ENCODE measurements at places on chromosomes 1 and 21.

DNA sequence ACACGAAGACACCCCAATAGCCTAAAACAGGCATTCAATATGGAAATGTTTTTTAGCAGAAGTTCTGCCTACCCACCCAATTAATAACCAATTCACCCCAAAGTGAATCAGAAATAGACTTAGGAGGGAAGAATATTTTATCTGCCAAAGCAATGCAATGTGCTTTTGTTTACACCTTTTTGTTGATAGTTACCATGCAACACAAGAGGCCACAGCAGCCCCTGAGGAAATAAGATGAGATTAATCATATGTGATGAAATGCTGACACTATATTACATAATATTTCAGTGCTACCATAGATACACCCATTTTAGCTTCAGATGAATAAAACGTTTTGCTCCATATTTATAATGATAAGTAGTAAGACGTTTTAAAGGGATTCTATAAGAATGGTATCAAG, 60.9 kb upstream of the RGS2 start:
- no peak for DNase-seq

- DNase-seq: no peak
These were observed 15.6 kb upstream of the C21orf91 start for GRCh38 chr21:17834639-17835354.

DNA sequence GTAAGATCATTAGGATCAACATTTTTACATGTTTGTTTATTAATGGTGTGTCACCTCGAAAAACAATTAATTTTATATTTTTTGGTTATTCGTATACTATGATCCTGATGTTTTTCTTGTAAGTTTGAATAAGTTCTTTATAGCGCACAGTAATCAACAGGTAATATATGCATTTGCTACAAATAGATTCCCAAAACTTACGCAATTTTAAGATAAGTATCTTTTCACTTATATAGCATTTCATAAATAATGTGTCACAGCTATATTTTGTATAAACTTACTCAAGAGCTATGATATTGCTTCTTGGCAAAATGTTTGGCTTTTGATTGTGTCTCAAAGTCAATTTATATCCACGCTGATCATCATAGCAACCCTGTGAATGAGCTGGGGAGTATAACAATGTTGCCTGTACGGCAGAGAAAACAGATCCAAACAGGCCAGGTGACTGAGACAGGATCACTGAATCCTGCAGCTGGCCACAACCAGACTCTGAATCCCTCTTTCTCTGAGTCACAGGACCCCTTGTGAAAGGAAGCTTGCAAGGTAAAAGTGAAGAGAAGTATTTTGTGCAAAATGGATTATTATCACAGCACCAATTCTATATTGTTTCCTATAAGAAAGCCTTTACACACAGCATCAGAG, 48.6 kb downstream of the GNG12 start:
- no peak for DNase-seq

GRCh38 chr1:8639148-8639547, 178.3 kb downstream of the RERE start:
- no peak for DNase-seq

GRCh38 chr1:11528611-11529261, 49.8 kb downstream of the DISP3 start:
- DNase-seq: no peak

- DNase-seq: no peak
These were observed 52.9 kb downstream of the L1TD1 start for GRCh38 chr1:62247391-62248168.

DNA sequence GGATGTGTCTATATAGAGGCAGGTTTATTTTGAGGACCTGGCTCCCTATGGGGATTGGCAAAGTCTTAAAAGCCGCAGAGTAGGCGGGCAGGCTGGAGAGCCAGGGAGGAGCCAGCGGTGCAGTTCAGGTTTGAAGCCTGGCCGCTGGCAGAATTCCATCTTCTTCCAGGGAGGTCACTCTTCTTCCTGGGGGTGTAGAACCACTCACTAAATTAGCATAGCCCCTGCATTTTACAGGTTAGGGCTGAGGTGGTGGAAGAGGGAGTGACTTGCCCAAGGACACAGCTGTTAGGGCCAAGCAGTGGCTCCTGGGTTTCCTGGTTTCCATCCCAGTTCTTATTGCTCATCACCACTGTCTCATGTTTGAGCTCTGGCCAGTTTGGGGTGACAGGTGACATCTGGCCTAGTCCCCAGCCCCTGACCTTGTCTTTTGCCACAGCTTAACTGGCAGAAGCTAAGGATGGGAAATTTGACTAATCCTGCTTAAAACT, 1.4 kb downstream of the PINK1 start:
- DNase-seq: peak; percentile 91

GRCh38 chr1:212359794-212360479, 54.7 kb downstream of the PACC1 start:
- DNase-seq: no peak

DNA sequence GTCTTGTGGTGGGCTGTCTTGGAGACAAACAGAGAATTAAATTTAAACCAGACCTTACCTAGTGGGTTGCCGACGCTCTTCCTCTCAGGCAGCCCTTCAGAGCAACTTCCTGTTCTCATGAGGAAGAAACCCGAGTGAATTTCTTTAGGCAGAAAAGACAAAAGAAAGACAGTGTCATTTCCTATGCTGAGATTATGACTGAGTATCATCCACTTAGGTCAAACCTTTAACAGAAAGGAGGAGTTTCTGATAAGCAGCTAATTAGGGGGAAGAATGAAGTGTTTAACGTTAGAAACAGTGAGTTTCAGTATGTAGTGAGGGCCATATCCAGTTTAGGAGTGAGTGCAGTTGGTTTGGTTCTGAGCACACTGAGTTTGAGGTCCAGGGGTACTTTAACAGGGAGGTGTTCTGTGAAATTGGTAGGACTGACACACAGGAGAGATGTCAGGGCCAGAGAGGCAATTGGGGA, 38.7 kb downstream of the FASLG start:
- no peak for DNase-seq

- DNase-seq: peak; percentile 16
These were observed 26.4 kb upstream of the SELENON start for GRCh38 chr1:25773441-25774125.

DNA sequence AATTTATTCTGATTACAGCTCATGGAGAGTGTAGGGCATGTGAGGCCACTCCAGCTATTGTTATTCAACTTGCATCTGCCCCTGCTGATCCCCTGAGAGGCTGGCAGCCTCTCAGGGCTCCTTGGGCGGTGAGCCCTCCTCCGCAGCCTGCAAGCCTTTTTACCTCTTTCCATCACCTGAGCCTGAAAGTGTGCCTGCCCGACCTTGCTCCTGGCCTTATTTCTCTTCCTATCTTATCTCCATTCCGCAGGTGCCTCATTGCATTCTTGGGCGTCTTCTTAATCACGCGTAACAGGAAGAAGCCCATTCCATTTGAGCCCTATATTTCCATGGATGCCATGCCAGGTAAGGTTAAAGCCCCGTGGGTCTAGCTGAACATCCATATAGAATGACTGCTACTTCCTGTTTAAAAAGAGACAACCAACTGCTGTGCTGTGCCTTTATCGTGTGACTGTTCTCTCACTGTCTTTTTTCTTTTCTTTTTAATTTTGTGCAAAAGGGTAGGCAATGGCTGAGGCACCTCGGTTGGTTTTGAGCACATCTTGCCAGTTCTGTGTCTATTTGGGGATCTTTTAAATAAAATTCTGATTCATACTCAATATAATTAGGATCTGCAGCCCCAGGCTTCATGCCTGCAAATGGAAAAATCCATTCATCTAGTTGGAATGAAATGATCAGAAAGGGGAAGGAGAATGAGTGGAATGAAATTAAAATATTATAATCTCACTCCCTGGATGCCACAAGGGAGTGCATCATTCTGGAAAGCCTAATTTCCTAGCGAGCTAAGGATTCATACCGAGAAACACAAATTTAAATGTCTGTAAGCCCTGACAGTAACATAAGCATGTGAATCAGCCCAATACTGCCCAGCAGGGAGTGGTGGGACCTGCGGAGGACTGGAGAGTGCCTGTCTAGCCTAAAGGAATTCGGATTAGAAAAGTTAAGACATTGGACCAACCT, 38.6 kb upstream of the RCAN3 start:
- peak; percentile 91 for DNase-seq

GRCh38 chr21:42171091-42172053, 47.6 kb upstream of the ABCG1 start:
- no peak for DNase-seq

- no peak for DNase-seq
These were observed 4.4 kb downstream of the ATP1B1 start for GRCh38 chr1:169110689-169111447.

GRCh38 chr1:210688512-210689234, 360.0 kb downstream of the HHAT start:
- DNase-seq: no peak

DNA sequence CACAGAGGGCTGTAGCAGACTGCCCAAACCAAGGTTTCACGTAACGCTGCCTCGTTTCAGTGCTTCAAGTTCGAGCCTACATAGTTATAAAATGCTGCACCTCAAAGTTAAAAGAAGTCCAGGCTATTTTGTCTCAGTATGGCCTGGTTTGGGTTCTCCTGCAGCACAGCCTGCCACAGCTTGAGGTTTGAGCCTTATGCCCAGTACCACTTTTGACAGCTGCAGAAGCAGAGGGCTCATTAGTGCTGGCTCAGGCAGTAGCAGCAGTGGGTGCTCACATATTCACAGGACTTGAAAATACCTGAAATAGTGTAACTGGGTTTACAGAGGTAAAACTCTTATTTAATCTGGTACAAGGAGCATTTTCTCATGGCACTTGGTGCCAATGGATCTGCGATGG, 15.3 kb downstream of the SPATA46 start:
- no peak for DNase-seq

DNA sequence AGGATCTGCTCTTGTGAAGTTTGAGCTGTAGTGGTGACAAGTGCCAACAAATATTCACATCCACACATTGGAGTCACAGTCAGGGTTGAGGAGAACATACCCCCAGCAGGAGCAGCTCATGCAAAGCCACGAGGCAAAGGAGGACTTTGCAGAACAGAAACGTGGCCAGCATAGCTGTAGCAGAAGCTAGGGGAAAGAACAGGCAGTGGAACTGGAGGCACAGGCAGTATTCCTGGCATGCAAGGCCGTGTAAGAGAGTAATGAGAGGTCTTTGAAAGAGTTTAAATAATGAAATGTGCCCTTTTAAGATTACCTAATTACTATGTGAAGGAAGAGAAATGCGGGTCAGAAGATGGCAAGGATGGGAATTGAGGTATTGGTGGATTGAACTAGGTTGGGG, 40.9 kb upstream of the IKBKE start:
- DNase-seq: no peak

GRCh38 chr1:111630567-111630966, 11.0 kb downstream of the RAP1A start:
- no peak for DNase-seq

- no peak for DNase-seq
These were observed 698.5 kb upstream of the BRINP3 start for GRCh38 chr1:191176131-191176530.

- DNase-seq: no peak
These were observed 24.9 kb upstream of the TENT5B start for GRCh38 chr1:27037518-27037917.

- no peak for DNase-seq
These were observed 7.3 kb downstream of the F11R start for GRCh38 chr1:161013488-161014230.

GRCh38 chr1:32111789-32112188, 3.9 kb downstream of the KPNA6 start:
- no peak for DNase-seq

GRCh38 chr1:116498789-116499628, 71.8 kb downstream of the CD58 start:
- peak; percentile 75 for DNase-seq

DNA sequence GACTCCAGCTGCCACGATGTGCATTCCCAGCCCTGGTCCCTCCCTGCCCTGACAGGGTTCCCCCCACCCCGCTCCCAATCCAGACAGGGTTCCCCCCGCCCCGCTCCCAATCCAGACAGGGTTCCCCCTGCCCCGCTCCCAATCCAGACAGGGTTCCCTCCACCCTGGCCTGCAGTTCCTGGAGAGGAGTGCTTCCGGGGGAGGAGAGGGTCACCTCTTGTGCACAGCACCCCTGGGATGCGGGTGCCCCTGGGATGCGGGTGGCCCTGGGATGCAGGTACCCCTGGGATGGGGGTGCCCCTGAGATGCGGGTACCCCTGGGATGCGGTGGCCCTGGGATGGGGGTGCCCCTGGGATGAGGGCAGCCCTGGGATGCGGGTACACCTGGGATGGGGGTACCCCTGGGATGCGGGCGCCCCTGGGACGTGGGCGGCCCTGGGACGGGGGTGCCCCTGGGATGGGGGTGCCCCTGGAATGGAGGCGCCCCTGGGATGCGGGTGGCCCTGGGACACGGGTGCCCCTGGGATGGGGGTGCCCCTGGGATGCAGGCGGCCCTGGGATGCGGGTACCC, 36.7 kb upstream of the SLC19A1 start:
- DNase-seq: no peak

DNA sequence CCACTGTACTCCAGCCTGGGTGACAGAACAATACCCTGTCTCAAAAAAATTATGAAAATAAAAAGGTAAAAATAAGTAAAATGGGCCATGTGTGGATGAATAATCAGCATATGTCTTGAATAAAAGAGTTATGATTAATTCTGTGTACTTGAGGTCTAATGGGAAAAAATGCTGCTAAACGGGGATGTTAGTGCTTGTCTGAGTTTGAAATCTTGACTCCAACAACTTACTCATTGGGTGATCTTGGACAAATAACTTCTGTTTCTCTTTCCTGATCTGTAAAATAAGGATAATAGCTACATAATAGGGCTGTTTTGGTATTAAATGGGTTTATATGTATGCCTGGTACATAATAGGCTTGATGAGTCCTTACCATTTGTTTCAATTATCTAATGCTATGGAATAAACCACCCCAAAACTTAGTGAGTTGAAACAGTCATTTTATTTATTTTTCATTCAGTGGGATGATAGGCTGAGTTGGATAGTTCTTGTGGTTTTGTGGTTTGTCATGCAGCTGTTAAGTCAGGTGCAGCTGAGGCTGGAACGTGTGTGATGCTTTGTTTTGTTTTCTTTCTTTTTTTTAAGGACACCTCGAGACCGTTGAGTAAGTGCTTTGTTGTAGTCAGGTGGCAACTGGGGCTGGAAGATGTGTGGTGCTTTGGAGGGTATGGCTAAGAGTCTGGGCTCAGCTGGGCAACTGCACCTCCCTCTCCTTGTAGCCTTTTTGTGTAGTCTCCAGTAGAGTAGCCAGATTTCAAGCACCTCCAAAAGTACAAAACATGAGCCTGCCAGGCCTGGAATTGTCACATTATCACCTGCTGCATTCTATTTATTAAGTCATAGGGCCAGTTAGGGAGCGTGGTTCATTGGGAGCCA, 4.9 kb downstream of the MDM4 start:
- DNase-seq: peak; percentile 96

GRCh38 chr1:70674941-70675685, 264.0 kb downstream of the CTH start:
- DNase-seq: no peak

Data from DMS79 treated with DMSO at 0.1 percent for 48 hours (cell line).